Memory B cell (primary cell): ENCODE measurements at places on chromosomes 3 and 15.

GRCh38 chr15:45863881-45864580, 229.2 kb downstream of the SQOR start:
- DNase-seq = no peak

GRCh38 chr3:115996420-115997108, 373.3 kb downstream of the GAP43 start:
- DNase-seq = no peak

DNA sequence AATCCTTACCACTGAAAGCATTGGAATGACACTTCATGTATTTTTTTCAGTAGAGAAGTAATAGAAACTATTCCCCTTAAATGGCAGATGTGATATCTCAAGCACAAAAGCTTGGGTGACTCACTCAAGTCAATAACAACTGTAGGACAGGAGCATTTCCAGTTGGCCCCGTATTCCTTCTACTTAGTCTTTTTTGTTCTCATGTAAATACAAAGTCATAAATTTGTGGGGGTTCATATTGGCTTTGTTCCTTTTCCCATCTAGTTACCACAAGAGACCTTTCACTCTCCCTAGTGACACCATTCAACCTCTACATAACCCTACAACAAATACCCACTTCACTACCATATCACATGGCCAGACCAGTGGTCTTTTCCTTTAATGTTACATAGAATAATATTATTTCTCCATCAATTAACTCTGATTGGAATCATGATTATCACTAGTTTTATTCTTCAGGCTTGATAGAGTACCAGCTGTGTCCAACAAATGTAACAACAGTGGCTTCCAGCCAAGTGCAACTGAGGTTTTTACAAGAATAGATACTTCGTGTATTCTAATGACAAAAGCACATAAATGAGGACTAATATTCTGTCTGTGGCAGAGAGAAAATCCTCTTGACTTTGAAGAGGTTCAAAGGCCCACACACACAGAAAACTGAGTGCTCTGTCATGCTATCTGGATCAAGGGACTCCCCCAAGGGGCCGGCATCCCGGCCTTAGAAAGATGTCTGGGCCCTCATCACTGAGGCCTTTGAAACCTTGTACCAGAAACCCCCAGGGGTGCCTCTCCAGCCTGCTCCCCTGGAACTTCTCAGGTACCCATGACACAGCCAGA, 94.0 kb upstream of the THBS1 start:
- no peak for DNase-seq

- no peak for DNase-seq
These were observed 150.0 kb downstream of the SHOX2 start for GRCh38 chr3:157956176-157956575.

GRCh38 chr3:62375655-62376453, 2.5 kb upstream of the FEZF2 start:
- no peak for DNase-seq

DNA sequence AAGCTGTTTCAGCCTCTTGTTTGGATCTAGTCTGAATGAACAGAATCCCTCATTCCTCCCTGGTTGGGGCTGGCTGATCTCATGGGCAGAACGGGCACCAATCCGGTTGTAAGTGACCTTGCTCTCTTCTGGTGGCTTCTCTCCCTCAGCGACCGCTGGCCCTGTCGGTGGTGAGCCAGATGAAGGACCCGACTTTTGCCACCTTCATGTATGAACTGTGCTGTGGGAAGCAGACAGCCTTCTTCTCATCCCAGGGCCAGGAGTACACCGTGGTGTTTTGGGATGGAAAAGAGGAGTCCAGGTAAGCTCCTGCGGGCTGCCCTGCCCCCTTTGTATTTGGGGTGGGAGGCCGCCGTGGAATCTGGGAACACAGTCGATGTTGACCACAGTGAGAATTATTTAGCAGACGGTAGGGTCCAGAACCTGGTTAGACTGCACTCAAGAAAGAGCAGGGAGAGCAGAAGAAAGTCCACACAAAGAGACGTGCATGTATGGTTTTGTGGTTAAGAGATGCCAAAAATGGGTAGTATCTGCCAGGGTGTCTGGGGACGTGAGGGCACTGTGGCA, 138.8 kb downstream of the LRRK1 start:
- DNase-seq = no peak
